AG08395 (cell line): ENCODE measurements at places on chromosomes 12 and 14.

GRCh38 chr12:6868211-6869048 lies 1.1 kb downstream of the TPI1 start:
- no peak for DNase-seq

- DNase-seq: no peak
Observed at GRCh38 chr12:126974779-126975178, 1292.2 kb upstream of the TMEM132C start.

DNA sequence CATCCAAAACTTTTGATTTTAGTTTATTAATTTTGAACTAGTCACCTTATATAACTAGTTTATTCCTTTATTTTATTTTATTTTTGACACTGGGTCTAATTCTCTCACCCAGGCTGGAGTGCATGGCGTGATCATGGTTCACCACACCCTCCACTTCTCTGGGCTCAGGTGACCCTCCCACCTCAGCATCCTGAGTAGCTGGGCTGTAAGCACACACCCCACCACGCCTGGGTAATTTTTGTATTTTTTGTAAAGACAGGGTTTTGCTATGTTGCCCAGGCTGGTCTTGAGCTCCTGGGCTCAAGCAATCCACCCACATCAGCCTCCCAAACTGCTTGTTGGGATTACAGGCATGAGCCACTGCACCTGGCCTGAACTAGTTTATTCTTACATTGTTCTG lies 17.3 kb downstream of the PCNX1 start:
- DNase-seq: no peak

- DNase-seq: no peak
Observed at GRCh38 chr12:124213666-124214347, 81.1 kb upstream of the RFLNA start.

- peak; percentile 58 for DNase-seq
Observed at GRCh38 chr12:116015525-116015924, 262.0 kb downstream of the MED13L start.

- no peak for DNase-seq
Observed at GRCh38 chr12:42056130-42056529, 88.5 kb downstream of the GXYLT1 start.

DNA sequence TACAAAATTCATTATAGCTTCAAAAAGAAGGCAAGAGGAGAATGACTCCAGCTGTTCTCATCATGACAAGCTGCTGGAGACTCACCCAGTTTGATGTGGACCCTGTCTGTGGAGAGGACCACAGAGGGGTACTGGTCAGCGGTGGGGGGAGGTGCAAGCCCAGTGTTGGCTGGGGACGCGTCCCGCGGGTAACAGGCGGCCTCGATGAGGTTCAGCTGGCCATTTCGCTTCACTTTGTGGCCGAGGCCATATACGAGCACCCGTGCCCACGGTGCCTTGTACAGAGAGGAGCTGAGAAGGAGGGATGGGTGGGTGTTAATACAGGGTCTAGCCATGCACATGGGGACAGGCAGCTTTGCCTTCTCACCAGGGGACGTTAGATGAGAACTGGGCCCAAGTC lies 67.1 kb downstream of the TRAFD1 start:
- no peak for DNase-seq

GRCh38 chr14:77872983-77873382 lies 73.1 kb downstream of the ADCK1 start:
- no peak for DNase-seq

DNA sequence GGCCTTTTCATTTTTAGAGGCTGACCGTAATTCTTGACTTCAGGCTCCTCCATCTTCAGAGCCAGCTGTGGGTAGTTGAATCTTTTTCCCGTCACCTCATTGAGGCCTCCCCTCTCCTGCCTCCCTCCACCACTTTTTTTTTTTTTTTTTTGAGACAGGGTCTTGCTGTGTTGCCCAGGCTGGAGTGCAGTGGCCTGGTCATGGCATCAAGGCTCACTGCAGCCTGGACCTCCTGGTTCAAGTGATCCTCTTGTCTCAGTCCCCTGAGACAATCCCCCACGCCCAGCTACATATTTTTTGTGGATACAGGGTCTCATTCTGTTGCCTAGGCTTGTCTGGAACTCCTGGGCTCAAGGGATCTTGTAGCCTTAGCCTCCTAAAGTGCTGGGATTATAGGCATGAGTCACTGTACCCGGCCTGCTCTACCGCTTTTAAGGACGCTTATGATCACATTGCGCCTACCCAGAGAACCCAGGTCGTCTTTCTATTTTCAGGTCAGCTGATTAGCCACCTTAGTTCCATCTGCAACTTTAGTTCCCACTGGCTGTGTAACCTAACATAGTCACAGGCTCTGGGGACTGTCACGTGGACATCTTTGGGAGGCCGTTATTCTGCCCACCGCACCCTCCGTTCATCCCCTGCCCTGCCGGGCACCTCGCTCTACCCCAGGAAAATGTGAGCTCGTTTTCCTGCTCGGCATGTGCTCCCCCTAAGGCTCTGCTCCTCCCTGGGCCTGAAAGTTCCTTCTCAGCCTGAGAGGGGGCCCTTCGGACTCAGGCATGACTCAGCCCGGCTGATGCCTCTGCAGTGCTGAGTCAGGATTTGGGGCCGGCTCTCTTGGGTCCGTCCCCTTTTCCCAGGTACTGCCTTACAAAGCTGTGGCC lies 13.4 kb downstream of the TNFAIP2 start:
- peak; percentile 84 for DNase-seq

- no peak for DNase-seq
Observed at GRCh38 chr14:73467377-73467776, 9.0 kb upstream of the NUMB start.
